Left kidney (tissue), 8 donors: ENCODE measurements at places on chromosomes 12 and 14. TPM values are rescaled to one million over a fixed set of nuclear protein-coding genes. Genes with fewer than 3 reads are reported as not detected.

The CACNA1C gene
- polyA plus RNA-seq = 11.4 TPM

The CALCOCO1 gene
- polyA plus RNA-seq = 137 TPM

The MAP4K5 gene
- 66.2 TPM for polyA plus RNA-seq

The TBX3 gene
- 78.6 TPM for polyA plus RNA-seq

The AVPR1A gene
- polyA plus RNA-seq = 5.5 TPM

The MDM1 gene
- polyA plus RNA-seq = 46.2 TPM

The LRRC43 gene
- 6.8 TPM for polyA plus RNA-seq

The PAPLN gene
- polyA plus RNA-seq = 38.4 TPM

The ESR2 gene
- polyA plus RNA-seq = 2.0 TPM

The AMIGO2 gene
- 40.5 TPM for polyA plus RNA-seq

The MYF6 gene
- polyA plus RNA-seq = 0.15 TPM

The ZNF385A gene
- polyA plus RNA-seq = 10.8 TPM

The FBXO34 gene
- polyA plus RNA-seq = 39.7 TPM

The FLVCR2 gene
- polyA plus RNA-seq = 10.1 TPM

The TAC3 gene
- polyA plus RNA-seq = 0.80 TPM

The VRTN gene
- not detected for polyA plus RNA-seq

The PRICKLE1 gene
- polyA plus RNA-seq = 48.6 TPM
